RWPE2 (cell line): ENCODE measurements at places on chromosomes 6 and 20.
A peak's percentile ranks its signal among the peaks of the same experiment; 100 is the strongest.

- no peak for DNase-seq
Observed at GRCh38 chr6:148389086-148389485, 46.4 kb downstream of the SASH1 start.

GRCh38 chr20:41177636-41178035 is 40.3 kb downstream of the PLCG1 start:
- DNase-seq: peak; percentile 98

DNA sequence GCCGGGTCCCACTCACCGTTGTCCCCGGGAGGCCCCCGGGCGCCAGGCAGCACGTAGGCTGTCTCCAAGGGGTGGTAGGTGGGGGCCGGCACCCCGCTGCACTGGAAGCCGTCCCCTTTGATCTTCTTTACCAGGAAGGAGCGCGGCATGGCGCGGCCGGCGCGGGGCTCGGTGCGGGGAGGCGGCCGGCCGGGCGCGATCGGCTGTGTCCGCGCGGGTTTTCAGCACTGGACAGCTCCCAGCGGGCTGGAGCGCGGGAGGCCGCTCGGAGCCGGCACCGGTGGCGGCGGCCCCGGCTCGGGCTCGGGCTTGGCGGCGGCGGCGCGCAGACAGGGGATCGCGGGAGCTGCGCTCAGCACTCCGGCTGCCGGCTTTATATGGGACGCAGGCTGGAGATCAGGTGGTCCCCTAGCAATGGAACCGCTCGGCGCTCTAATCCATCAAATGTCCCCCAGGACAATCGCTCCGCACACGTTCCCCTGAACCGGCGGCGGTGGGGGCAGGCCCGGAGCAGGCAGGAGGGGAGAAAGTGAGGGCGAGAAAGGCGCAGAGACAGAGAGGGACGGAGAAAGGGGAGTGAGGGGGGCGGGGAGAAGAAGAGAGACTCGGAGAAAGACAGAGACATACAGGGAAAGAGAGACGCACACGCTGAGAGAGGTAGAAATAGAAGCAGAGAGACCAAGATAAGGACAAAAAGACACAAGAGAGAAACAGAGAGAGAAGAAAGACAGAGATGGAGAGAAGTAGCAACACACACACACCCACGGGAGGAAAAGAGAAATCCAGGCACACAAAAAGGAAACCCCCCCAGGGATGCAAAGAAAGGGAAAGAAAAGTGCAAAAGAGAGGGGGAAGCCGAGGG is at the start of gene SCRT2:
Gene SCRT2, minus strand, starts transcription at position 350 of the 862 bp plus-strand sequence. Its CDS starts 201 bp downstream, at position 149.
- DNase-seq: no peak

DNA sequence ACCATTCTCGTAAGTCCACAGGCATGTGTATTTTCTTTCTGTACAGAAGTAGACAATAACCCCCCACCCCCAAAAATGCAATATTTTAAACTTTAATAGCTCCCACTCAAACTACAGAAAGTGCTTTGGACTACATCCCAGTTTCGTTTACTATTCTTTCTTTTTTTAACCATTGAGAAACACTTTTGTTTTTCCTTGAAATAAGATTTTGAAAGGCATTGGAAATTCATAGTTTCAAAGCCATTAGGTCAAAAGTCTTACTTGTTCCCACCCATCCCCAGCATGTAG is 140.0 kb downstream of the KIF16B start:
- no peak for DNase-seq

DNA sequence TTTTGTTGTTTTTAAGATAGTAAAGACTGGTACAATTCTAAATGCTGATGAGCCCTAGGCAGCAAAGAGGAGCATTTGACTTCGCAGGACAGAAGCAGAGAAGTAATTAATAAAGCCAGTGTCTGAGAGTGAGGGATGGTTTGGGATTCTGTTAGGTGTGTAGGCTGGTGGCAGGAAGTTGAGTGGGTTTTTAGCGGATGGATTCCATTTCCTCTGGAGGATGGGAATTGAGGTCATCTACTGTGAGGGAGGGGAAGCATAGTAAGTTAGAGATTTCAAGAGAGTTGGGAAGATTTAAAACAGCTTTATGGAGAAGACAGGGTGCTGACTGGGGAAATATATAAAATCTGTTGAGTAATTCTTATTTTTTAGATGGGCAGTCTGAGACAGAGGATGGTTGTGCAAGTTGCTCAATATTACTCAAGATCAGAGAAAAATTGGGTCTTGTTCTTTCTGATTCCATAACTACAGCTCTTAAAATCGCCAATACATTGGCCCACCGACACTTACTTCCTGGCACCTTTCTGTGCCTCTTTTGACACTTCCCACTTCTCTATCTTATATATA is 48.8 kb downstream of the PRL start:
- no peak for DNase-seq

DNA sequence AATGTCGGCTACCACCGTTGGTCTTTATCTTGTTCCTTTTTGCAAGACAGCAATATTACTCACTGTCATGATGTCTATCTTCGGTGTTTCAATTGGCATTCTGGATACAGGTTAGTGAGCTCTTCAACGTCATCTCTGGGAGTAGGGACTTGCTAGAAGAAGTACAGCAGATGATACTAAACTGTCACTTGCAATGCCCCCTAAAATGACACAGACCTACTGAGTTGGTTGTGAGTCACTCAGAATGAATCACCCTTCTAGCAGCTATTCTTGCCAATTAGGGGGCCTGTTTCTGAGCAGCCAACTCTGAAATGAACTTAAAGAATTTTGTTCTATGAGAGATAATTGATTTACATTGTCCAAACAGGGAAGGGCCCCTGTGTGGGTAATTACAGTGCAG is 176.5 kb downstream of the SLC16A10 start:
- DNase-seq: no peak

DNA sequence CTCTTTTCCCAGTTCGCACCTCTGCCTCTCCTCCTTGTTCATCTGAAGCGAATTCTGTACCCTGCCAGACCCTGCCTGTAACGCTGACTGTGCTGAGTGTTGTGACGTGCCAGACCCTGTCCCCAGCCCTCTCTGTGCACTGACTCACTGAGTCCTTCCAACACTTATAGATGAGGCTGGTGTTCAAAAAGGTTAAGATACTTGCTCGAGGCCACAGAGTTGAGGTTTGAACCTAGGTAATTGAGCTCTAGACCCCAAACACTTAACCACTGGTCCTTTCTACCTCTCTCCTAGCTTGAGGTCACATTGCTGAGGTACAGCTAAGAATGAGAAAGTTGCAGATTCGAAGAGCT is 45.7 kb upstream of the NEDD9 start:
- DNase-seq: no peak

DNA sequence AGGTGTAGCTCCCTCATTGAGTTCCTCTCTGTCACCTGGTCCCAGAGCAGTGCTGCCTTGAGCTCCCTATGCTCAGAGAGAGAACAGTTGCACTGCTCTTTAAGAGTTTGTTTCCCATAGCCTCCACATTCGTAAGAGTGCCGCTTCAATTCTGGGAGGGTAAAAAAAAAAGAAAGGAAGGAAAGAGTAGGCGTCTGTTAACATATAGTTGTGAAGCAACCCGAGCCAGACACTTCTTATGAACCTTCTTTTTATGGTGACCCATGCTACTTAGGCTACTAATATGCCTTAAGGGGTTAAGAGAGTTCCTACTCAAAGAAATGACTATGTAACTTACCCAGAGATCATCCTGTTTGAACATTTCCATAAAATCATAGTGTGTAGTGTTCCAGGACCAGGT is 4.3 kb upstream of the ARG1 start:
- DNase-seq: no peak

DNA sequence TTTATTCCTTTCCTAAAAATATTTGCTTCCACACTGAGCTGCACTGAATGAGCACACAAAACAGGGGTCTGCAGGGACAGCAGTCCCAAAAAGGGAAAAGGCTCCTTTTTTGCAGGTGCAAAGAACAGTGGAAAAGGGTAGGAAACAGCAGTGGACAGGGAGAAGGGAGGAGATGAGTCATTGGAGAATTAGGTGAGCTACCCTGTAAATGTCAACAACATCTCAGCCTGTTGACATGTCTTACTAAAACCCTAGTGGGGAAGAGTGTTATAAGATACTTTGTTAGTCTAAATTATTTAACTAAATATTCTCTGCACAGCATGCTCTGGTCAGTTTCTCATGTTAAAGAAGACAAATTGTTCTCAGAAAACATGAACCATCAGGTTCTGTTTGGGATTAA is 151.5 kb upstream of the FBXL4 start:
- DNase-seq: no peak

- DNase-seq: no peak
Observed at GRCh38 chr6:47288267-47289090, 21.2 kb downstream of the TNFRSF21 start.

- DNase-seq: no peak
Observed at GRCh38 chr20:37636212-37636975, 57.4 kb upstream of the CTNNBL1 start.

DNA sequence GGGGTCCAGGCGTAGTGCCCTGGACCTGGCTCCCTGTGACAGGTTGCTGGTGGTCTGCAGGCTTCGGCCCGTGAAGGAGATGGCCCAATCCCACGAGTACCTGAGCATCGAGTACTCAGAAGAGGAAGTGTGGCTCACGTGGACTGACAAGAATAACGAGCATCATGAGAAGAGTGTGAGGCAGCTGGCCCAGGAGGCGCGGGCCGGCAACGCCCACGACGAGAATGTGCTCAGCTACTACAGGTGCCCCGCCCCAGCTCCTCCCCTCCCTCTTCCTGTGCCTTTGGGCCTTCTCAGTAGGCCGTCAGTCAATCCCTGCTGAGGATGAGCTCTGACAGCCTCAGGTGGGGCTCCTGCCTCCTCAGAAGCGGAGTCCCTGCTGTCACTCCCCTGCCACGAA is 42.6 kb downstream of the UQCC2 start:
- DNase-seq: peak; percentile 95

DNA sequence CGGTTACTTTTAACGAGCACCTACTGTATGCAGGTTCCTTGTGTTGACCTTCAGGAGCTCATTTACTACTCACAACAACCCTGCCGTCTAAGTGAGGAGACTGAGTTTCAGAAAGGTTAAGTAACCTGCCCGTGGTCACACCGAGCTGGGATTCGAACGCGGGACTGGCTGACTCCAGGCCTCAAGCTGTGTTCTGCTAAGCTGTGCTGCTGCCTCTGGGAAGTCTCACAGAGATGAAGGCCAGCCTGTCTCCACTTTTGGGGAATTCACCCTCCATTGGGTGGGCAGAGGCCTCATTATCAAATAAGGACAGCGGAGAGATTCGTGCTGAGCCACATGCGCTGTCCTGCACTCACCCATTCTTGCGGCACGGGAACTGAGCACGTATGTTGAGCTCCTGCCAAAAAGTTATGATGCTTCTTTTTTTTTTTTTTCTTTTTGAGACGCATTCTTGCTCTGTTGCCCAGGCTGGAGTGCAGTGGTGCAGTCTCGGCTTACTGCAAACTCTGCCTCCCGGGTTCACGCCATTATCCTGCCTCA is 25.9 kb upstream of the MYT1 start:
- peak; percentile 77 for DNase-seq

GRCh38 chr6:104887350-104887749 is 27.6 kb upstream of the HACE1 start:
- no peak for DNase-seq

- DNase-seq: no peak
Observed at GRCh38 chr6:139174961-139175360, 40.1 kb downstream of the HECA start.

DNA sequence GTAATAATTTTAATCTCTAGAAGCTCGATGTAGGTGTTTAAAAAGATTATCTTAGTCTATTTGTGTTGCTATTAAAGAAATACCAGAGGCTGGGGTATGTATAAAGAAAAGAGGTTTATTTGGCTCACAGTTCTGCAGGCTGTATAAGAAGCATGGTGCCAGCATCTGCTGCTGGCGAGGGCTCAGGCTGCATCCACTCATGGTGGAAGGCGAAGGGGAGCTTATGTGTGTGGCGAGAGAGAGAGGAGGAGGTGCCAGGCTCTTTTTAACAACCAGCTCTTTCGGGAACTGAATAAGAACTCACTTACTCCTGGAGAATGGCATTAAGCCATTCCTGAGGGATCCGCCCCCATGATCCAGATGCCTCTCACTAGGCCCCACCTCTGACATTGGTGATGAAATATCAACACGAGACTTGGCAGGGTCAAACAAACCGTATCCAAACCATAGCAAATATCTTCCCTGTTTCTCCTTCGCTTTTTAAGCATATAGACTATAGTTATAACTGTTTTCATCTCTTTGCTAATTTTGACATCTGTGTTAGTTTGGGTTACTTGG is 24.5 kb downstream of the CHMP4B start:
- DNase-seq: no peak

GRCh38 chr20:24768201-24768636 is 180.8 kb upstream of the CST7 start:
- no peak for DNase-seq

- peak; percentile 68 for DNase-seq
Observed at GRCh38 chr6:10347561-10348327, 67.1 kb downstream of the TFAP2A start.

DNA sequence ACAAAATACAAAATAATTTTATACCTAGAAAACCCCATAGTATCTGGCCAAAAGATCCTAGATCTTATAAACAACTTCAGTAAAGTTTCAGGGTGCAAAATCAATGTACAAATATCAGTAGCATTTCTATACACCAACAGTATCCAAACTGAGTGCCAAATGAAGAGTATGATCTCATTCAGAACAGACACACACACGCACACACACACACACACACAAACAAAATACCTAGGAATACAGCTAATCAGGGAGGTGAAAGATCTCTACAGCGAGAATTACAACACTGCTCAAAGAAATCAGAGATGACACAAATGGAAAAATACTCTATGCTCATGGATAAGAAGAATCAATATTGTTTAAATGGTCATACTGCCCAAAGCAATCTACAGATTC is 49.2 kb downstream of the TOMM6 start:
- DNase-seq: no peak

DNA sequence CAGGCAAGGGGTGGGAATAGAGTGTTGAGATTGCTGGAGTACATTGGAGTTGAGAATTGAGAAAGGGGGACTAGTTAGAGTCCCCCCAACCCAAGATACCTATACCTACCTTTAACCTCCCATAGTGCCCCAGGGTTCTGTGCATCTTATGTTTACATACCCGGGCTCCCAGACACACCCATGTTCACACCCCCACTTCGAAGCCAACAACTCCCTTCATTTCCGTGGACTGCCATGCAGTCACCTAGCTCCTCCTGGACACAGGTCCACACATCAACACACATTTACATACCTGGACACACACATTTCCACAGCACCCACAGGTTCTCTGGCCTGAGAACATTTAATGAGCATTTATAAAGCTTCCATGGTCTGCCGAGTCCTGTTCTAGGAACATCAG is 5.1 kb downstream of the TMEM63B start:
- no peak for DNase-seq

- no peak for DNase-seq
Observed at GRCh38 chr6:593139-593906, 63.6 kb downstream of the HUS1B start.

DNA sequence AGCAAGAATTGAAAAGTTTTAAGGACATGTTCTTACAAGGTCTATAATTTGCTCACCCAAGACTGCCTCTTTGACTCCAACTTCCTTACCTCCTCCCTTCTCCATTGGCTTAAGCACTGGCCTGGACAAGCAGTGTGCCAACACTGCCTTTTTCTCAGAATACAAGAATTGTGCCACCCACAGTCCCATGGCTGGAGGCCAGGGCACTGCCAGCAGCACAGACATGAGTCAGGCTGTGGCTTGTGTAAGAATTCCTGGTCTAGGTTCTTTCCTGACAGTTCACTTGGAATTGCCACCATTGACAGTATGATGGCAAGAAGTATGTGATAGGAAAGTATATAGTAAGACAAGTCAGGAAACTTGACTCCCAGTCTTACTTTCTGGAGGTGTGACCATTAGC is 202.7 kb upstream of the MARCKS start:
- peak; percentile 94 for DNase-seq
